ENCODE measurements at places on chromosomes 2 and 18. TPM values are rescaled to one million over a fixed set of nuclear protein-coding genes. Genes with fewer than 3 reads are reported as not detected.
A peak's percentile ranks its signal among the peaks of the same experiment; 100 is the strongest.

The CGREF1 gene
- 7.7 TPM for total RNA-seq

The TCF4 gene
- total RNA-seq: 514 TPM

The MREG gene
- total RNA-seq: 2.9 TPM

The ITGB1BP1 gene
- total RNA-seq: 47.9 TPM

DNA sequence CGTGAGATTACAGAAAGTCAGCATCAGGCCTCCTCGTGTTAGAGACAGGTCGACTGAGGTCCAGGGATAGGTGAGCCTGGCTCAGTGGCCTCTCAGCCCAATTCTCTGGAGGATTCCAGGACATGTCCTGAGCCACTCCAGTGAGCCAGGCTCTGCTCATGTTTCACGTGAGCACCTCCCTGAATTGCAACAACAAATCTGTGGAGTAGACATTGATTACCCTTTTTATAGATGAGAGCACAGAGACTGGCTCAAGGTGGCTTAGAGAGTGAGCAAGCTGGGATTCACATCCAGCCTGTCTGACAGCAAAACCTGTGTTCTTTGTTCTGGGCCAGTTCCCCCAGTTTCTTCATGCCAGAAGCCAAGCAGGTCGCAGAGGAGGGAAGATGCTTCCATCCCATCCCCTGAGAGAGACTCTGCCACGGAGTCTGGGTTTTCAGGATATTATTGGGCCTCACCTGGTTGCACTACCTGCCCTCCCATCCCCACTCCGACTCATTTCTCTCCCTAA, 46.4 kb downstream of the HS1BP3 start:
- DNase-seq: no peak

DNA sequence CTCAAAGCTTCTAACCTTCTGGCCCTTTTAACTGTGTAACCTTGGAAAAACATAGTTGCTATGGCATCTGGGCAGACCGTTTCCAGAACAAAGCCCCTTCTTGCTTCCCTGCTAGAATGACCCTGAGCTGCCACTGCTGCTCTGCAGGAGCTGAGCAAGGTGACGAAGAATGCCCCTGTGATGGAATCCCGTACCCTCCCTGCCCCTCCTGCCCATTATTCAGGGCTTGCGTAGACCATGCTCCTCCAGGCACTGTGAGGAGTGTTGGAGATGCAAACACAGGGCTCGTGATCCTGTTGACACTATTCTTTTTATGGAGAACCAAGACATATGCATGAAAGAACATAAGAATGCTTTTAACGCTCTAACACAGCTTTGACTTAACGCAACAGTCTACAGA, 191.1 kb downstream of the CDH2 start:
- DNase-seq: no peak

DNA sequence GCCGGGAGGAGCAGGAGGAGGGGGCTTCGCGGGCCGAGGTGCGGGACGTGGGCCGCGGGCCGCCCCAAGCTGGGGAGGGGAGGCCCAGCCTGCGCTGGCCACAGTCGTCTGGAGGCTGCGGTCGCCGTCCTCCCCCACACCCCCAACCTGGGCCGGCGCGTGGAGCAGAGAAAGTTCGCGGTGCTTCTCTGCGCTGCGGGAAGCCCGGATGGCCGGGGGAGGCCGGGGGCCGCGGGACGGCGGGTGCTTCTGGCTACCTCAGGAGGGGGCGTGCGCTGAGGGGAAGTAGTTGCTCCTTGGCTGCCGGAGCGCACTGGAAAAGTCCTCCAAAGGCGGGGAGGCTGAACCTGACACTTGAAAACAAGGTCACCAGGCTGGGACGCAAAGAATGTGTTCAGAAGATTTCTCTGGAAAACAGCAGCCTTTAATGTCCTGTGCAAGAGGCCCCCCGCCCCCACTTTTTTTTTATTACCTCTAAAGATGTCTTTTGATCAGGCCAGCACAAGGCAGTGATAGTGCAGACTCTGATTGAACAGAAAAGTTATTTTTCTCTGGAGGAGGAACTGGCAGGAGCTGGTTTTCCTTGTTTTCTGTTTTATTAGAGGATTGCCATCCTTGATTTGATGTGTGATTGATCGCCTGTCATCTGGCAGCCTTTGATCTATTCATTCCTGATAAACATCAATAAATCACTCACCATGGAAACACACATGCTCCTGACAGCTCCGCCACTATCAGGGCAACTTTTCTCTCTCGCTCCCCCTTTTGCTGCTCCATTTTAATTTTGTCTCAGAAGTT, 1.6 kb downstream of the TSHZ1 start:
- DNase-seq: peak; percentile 46

DNA sequence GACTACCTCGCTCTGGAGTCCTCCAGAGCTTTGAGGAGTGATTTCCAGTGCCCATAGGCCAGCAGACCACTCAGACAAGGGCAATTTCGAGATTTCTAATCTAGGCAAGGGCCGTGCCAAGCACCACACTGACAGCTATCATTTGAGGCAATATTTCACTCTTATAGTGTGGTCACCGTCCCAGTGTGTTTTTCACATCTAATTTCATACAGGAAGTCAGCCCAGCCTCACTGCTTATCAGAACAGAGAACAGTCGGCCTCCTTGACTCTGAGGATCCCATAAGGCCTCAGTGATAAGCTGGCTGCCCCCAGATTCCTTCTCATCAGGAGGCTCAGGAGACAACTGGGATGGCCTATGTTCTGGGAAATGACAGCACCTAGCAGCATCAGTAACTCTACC, 581 bp downstream of the CAPN14 start:
- no peak for DNase-seq

- DNase-seq: no peak
Observed at GRCh38 chr2:25608718-25609117, 64.7 kb downstream of the DTNB start.

DNA sequence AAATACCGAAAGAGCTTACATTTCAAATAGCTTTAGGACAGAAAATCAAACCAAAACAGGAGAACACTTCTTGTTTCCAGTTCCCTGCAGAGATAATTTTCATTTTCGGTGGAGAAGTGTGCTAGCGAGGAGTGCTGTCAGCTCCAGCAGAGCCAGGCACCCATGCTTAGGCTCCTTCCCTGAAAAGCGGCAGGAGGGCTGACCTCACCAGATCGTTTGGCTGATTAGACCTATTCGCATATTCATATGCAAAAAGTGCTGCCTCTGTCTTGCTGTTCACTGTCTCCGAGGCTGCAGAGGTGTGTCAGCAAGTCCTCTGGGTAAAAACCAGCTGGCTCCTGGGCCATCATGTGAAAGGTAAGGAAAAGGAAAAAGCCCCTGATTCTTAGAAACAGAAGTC, 225.8 kb upstream of the COPS8 start:
- no peak for DNase-seq

DNA sequence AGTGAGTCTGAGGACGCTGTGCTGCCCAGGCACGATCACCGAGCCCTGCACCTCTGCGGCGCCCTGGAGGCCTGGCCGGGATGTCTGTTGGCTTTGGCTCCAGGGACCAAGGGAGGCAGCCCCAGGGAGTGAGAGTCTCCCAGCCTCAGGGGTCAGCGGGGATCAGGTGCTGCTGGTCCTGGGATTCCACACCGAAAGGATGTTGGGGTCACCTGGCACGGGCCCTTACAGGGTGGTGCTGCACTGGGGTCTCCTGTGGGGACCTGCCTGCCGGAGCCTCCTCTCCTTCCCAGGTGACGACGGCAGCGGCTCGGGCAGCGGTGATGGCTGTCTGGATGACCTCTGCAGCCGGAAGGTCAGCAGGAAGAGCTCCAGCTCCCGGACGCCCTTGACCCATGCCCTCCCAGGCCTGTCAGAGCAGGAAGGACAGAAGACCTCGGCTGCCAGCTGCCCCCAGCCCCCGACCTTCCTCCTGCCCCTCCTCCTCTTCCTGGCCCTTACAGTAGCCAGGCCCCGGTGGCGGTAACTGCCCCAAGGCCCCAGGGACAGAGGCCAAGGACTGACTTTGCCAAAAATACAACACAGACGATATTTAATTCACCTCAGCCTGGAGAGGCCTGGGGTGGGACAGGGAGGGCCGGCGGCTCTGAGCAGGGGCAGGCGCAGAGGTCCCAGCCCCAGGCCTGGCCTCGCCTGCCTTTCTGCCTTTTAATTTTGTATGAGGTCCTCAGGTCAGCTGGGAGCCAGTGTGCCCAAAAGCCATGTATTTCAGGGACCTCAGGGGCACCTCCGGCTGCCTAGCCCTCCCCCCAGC, 30.5 kb downstream of the GPC1 start:
- DNase-seq: peak; percentile 15

- DNase-seq: no peak
Observed at GRCh38 chr2:220572385-220572784, 945.0 kb downstream of the SLC4A3 start.

DNA sequence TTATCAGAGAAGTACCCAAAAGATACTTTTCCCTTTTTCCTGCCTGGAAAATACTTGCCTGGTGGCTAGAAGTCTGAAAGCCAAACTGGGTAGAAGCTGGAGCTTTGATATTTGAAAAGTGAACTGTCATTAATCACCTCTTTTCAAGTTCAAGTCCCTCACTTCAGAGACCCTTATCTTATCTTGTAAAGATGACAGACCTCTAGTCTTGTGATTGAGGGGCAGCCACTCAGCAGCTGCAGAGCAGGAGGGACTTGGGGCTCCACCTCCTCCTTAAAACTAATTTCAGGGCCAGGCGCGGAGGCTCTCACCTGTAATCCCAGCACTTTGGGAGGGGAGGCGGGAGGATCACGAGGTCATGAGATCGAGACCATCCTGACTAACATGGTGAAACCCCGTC, 64.2 kb upstream of the CDCA7 start:
- DNase-seq: no peak

DNA sequence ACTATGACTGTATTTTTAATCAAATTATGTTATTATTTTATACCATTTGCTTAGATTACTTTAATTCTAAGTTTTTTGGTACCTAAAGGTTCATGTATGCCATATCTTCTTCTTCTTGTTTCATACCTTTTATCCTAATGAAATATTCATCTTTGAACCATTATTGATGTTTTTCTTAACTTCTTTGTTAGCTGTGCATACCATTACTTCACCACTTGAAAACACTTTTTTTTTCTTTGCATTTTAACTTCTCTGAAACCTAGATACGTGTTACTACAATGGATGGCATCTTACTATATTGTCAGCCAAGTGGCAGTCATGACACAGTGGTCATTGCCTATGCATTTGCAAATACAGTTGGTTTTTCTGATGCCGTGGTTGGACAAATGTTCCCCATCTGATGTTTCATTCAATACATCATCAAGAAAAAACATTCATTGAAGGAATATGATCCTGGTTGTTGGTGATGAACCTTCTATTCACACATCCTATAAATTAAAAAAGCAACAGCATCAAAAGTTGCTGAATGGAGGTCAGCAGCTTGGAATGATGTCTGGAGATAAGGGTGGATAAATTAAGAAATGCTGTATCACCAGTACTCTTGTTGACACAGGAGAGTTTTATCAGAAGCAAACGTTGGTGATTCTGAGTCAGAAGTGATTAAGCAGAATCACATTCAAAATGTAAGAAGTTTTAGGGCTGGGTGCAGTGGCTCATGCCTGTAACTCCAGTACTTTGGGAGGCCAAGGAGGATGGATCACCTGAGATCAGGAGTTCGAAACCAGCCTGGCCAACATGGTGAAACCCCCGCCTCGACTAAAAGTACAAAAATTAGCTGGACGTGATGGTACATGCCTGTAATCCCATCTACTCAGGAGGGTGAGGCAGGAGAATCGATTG, 7.4 kb downstream of the IL36A start:
- no peak for DNase-seq

DNA sequence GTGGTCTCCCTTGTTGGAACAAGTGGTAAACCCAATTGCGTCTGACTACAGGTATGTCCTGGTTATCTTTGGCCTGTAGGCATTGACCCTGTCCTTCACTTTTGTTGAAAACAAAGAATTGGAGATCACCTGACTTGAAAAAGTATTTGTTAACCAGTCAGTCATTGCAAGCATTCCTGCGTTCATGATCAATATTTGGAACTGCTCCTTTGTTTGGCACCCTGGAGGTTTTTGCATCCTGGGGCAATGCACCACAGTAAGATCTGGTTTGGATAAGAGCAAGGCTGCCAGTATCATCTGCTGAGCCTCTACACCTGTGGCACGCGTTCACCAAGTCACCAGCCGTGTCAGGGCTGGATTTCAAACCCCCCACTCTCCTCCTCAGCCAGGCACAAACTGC, 115.7 kb downstream of the DNAH6 start:
- DNase-seq: no peak

DNA sequence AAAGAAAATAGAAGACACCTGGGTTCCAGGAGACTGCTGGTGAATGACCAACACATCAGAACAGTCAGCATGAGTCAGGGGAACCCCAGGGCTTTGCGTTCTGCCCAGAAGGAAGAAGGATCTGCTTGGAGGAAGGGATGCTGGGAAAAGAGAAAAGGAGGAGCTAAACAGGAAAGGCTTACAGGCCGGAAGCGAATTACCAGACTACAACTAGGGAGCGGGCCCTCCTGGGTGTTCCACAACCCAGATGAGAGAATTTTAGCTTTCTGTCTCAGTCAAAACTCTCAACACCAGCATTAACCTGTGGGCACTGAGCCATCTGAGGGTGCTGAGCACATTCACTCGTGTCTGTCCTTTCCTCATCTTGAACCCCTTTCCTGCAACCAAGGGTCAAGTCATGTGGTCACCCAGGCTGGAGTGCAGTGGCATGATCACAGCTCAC, 19.2 kb downstream of the CDC42EP3 start:
- DNase-seq: no peak

DNA sequence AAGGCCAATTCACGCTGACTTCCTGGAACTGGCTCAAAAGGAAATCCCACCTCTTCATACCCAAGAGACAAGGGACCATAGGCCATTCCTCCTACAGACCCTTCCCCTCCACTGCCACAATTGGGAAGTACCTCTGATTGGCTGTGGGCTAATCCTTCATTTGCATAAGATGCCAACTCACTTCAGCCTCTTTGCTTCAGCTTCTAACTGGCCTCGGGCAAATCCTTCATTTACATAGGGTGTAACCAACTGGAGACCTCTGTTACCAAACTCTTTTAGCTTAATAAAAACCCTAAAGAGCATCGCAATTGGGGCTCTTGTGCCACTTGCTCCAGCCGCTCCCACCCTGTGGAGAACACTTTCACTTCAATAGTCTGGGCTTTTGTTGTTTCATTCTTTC, 38.2 kb downstream of the MC2R start:
- no peak for DNase-seq
